ENCODE measurements at places on chromosomes 13 and 19.
A peak's percentile ranks its signal among the peaks of the same experiment; 100 is the strongest.

GRCh38 chr19:43589678-43590077, 6.3 kb downstream of the IRGQ start:
- no peak for DNase-seq

DNA sequence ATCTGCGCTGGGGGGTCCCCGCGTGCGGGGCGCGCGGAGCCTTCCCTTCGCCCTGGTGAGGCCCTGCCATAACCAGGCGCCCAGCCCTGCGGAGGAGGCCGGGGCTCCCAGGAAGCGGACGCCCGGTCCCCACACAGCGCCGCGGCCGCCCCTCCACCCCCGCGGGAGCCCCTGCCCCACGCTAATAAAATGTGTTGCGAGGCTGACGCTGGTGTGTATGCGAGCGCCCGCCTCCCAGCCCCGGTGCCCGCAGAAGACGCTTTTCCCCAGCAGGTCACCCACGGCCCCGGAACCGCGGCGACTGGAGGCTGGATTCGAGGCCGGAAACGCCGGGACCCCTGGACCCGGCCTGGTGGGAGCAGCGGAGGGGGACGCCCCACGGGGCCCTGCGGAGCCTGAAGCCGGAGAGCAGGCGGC, 12.1 kb upstream of the CDC34 start:
- DNase-seq, result no peak

- peak; percentile 92 for DNase-seq
Observed at GRCh38 chr19:56367829-56368711, 25.3 kb downstream of the ZNF582 start.

- no peak for DNase-seq
Observed at GRCh38 chr19:3589439-3589838, 4.2 kb downstream of the GIPC3 start.

- DNase-seq, result no peak
Observed at GRCh38 chr19:35253316-35254286, 4.8 kb downstream of the LSR start.

- no peak for DNase-seq
Observed at GRCh38 chr13:34174671-34175145, 356.8 kb downstream of the RFC3 start.

- DNase-seq, result no peak
Observed at GRCh38 chr13:29486551-29486950, 108.9 kb downstream of the SLC7A1 start.

GRCh38 chr13:77022341-77022740, 4.6 kb downstream of the FBXL3 start:
- no peak for DNase-seq

GRCh38 chr13:25232937-25233515, 54.3 kb downstream of the MTMR6 start:
- no peak for DNase-seq

DNA sequence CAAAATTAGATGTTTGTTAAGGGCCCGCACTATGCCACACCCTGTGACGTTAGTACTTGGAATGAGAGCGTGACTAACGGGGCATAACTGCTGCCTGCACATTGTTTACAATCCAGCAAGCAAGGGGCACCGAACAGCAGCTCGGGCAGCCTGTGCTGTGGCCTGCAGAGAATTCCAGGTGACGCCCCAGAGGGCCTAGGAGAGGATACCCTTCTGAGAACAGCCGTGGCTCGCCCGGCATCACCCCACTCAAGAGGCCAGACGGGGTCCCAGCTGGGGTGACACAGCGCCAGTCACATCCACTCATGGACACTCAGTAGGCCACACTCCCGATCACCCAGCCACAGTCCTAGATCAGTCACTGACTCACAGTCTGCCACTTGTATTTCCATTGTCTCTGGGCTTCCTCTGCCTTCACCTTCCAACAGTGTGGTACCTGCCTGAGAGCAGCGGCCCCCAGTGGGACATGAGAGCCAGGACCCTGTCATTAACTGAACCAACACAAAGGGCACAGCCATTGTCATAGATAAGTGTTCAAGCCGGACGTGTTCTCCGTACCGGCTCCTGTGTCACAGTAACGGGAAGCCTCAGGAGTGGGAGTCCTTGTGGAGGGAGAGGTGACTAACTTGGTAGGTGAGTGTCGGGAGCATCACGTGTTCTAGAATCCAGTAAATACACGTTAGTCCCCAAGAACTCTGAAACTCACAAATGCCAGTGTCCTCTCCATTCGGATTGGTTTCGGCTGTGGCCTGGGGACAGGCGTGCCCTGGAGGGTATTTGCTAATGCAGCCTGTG, 7.5 kb downstream of the ZNF331 start:
- no peak for DNase-seq

GRCh38 chr13:113618455-113618854, 33.9 kb downstream of the TFDP1 start:
- no peak for DNase-seq

Data from NCI-H1436 treated with DMSO at 0.1 percent for 48 hours (cell line).